ENCODE measurements at places on chromosomes 5 and 9.
A peak's percentile ranks its signal among the peaks of the same experiment; 100 is the strongest.

DNA sequence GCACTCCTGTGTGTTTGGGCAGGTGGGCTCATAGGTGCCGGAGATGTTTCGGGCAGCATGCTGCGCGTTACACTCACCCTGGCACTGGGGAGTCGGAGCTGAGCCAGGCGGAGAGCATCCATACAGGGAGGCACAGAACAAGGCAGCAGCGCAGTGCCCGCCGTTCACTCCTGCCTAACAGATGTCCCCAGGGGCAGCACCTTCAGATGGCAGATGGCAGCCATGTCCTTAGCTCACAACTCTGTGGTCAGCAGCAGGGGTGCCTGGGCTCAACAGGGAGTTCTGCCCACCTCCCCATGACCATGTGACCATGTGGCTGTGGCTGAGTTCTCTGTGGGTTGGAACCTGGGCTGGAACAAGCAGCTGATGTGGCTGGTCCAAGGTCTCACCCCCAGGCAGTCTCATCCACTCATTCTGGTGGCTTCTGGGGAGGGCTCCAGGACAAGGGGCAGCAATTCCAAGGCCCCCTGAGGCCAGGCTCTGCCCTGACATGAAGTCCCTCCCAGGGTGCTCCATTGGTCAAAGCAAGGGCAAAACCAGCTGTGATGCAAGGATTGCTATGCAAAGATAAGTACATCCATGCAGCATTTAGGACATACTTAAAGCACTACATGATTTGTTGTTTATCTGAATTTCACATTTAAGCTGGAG, 64.2 kb downstream of the MRPL36 start:
- DNase-seq = no peak

DNA sequence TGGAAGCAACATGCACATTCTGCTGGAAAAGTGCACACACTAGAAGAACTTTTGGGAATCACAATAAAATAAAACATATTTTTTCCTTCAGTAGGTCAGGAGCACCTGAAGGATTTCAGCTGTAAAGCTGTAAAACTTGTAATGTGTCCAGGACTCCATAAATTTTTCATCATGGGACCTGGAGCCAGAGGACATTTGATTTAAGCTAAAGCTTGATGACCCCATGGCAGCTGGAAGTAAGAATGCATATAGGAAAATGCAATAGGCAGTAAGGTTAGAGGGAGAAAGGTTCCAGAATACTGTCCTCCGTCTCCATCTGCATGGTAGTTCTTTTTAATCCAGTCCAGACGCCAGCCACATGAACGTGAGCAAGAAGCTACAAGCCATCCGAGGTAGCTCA, 166.0 kb downstream of the ADAMTSL1 start:
- no peak for DNase-seq

DNA sequence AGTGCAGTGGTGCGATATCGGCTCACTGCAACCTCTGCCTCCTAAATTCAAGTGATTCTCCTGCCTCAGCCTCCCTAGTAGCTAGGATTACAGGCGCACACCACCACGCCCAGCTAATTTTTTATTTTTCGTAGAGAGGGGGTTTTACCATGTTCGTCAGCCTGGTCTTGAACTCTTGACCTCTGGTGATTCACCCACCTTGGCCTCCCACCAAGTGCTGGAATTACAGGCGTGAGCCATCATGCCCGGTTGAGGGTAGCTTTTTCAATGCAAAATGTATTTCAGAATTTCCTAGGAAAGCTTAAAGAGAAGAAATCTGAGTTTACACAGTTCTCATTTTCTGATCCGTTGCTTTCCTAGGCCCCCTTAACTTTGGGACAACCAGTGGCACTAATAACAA, 15.7 kb downstream of the BDP1 start:
- DNase-seq = no peak

DNA sequence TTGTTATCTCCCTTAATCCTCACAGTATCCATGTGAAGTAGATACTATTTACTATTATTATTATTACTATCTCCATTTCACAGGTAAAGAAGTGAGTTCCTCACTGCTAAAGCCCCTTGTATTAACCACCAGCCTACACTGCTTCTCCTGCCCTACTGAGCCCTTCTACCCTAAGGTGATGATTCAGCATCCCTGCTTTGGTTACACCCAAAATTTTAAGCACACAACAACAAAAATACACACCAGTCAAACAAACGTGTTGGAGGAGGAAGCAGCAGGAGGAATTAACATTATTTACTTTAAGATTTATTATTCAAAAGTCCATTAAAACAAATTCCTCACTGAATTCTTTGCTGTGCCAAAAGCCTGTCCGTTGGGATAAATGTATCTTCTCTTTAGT, 370.2 kb upstream of the BRINP1 start:
- no peak for DNase-seq

DNA sequence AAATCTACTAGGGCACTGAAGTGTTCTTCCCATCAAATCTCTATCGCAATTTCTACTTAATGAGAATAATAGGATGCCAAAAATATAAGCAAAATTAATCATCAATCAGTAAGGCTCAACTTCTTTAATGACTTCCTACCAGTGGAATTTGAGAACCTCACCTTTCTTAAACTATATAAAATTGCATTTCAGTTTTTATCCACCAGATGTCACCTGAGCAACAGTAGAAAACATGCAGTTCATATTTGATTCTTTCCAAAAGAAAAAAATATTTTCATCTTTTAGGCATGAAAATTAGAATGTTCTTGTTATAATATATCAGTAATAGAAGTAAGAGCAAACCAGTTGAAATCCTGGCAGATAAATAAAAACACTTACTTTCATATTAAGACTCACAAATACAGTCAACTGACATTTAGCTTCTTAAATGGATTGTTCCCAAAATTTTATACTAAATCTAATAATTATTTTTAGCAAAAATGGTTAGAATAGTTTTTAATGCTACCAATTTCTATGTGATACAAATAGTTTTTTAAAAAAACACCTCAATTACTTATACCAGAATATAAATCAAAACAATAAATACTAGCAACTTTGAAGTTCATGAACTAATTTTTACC, 13.4 kb upstream of the CCDC112 start:
- DNase-seq = peak; percentile 38

- no peak for DNase-seq
Observed at GRCh38 chr5:143664623-143665022, 147.3 kb upstream of the HMHB1 start.

- no peak for DNase-seq
Observed at GRCh38 chr9:98688710-98689495, 19.8 kb downstream of the GABBR2 start.

DNA sequence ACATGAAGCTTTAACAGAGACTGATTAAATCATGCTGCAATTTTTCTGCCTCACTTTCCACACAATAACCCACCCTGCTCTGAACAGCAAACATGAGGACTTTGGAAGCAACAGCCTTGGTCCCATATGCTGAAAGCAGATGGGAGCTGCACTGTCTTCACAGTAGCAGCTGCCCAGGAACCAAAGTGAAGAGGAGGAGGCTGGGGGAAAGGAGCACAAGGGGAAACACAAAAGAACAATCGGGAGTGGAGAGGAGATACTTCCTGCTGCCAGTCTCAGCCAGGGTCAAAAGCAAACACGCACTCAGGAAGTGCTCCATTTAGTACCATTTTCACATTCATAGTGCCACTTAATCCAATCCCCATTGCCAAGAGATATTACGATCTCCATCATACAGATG, 183.3 kb upstream of the PUM3 start:
- DNase-seq = no peak

- peak; percentile 85 for DNase-seq
Observed at GRCh38 chr9:137114613-137115393, at the start of gene DPP7. Gene DPP7 (minus strand): TSS chr9:137114733. CDS start chr9:137114713, 20 bp downstream.

- no peak for DNase-seq
Observed at GRCh38 chr5:62093976-62094375, 212.0 kb upstream of the KIF2A start.

GRCh38 chr5:39459071-39459470, 34.3 kb upstream of the DAB2 start:
- no peak for DNase-seq

- DNase-seq = no peak
Observed at GRCh38 chr5:124512236-124512635, 234.2 kb downstream of the ZNF608 start.

DNA sequence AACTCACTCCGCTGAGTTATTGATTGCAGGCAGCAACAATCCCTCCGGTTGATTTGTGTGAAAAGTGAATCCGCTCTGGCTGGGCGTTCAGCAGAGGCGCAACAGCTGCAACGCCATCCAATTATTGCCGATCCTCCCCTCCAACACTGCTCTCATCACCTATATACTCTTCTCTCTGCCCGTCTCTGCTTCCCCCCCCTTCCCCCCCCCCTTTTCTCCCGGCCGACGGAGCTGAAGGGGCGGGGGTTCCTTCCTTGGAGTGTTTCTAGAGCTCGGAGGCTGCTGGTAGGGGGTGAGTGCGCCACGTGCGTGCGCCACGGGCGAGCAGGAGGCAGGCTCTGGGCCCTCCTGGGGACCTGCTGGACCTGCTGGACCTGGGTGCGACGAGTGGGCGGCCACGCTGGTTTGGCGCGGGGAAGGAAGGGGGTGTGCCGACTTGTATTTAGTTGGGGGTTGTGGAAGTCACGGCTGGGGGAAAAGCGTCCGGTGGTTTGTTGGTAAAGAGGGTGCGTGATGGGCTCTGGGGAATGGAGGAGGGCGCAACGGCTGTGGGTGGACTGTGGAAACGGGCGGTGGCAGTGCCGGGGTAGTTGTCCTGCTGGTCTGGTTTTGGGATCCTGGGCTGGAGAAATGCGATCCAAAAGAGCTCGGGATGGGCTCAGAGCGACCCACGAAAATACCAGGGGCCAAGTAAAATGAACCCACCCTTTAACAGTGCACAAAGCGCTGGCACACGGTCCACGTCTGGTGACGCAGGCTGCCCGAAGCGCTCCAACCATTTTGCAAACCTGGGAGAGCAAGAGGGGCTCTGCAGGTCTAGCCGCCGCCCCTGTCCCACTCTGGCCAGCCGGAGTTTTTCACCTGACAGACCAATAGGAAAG, 6.4 kb upstream of the MEF2C start:
- no peak for DNase-seq

GRCh38 chr9:85676790-85677189, 65.0 kb downstream of the AGTPBP1 start:
- no peak for DNase-seq

DNA sequence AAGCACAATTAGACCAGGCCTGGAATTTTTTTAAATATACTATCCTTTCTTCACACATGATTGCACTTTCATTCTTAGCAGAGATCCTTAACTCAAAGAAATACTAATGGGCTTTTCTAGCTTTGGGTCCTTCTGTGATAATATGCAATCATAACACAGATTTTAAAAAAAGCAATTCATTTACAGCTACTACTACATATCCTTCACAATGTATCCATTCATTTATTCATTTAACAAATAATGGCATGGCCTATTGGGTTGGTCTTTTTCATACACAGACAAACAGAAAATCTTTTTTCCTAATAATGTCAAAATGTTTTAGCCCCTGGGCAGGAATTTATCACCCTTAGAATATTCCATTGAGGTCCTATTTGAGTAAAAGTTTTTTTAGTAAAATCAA, 47.0 kb downstream of the SAXO1 start:
- DNase-seq = no peak

DNA sequence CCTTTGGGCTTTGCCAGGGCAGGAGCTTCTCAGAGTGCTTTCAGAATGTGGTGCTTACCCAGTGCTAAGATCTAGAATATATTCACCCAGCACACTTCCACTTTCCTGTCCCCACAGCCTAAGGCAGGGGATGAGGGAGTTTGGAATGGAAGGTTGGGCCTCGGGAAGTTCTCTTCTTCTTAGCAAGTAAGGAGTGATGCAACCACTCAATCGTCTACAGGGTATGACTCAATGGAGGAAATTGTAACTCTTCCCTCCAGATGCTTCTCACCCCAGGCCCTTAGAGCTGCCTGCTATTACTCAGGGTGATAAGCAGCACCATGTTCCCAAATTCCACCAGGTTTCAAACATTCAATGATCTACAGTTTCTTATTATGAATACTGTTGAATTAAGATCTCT, 30.8 kb upstream of the AGGF1 start:
- no peak for DNase-seq

DNA sequence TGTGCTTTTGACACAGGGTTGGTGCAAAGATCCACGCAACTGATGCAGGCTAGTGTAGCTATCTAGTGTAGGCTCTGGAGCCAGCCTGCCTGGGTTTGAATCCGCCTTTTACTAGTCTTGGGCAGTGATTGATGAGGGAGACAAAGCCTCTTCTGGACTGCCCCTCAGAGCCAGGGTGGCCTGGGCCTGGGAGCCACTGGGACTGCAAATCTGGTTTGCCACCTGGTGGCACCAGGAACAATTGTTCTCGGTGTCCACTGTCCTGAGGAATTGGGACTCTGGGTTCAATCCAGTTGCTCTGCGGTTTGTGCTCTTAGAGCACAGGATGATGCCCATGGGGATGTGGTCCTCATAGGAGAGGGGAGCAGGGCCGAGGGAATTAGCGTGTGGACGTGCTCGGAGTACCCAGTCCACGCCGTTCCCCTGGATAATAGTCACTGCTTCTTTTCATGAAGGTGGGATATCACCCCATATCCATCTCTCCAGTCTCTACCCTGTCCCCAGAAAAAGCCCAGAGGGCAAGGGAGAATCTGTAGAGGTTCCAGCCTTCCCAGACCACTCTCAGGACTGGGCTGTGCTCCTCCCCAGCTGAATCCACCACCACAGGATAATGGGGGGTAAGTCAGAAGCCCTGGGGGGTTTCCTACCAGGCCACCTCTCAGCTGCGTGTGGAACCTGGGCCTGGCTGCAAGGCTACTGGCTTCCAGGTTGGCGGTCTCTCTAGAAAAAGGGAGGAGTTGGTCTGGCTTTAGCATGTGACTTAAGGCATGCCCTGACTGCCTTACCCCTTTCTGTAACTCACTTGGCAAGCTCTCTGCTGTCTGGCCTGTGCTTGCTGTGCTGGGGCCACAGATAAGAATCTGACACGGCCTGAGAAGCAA, 1.9 kb downstream of the B4GALT7 start:
- no peak for DNase-seq

DNA sequence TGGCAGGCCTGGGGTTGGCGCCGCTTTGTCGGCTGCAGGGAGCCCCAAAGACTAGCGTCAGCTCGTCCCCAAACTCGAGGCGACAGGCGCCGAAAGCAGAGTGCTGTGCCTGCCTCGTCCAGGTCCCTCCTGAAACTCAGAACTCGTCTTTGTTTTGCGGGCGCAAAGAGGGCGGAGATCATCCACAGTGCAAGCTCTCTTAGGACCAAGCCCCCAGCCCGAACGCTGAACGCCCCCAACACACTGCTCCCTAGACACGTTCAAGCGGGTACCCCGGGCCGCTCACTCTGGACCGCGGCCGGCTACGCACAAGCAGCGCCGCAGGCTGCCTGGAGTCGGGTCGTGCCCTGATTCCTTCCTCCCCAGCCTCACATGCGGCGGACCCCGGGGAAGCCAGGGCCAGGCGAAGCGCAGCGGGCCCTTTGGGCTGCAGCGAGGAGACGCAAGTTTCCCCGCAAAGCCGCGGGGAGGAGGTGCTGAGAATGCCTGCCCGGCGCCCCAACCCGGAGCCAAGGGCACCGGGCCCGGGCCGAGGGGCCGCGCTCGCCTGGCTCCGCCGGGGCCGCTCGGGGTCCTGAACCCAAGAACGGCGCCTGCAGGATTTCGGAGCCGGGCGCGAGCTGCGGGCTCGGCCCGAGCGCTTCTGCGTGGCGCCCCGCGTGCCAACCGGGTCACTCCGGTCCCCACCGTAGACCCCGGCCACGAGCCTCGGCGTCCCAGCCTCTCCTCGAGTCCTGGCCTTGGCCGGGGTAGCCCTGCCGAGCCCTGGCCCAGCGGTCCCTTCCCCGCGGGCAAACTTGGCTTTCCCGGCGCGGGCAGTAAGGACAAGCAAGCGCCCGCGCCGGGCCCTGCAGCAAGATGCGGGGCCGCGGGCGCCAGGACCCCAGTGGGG, 738 bp downstream of the FSTL4 start:
- no peak for DNase-seq
